ENCODE measurements at places on chromosomes 3 and 15.

DNA sequence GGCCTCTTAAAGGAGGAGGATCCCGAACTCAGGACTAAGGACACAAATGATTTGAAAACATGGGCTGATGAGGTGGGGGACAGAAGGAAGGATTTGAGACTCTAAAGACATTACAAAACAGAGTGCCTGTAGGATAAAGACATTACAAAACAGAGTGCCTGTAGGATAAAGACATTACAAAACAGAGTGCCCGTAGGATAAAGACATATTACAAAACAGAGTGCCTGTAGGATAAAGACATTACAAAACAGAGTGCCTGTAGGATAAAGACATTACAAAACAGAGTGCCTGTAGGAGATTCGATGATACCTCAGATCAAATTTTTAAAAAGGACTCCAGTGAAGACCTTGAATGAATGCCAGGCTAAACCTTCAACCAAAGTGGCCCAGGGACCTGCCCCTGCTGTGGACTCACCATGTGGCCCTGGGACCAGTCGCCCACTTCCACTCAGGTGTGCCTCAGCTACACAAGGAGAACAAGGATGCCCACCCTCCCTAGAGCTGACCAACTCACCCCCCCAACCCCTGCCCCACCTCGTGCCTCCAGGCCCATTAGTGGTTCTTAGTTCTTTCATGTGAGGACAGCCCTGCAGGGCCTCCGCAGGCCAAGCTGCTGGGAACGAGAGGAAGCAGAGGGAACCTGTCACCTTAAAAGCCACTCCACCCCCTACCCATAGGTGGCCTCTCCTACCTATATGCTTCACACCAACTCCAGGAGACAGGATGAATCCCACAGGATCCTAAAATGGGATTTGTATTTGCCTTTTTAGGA lies 59.8 kb downstream of the SH3BP5 start:
- DNase-seq, result no peak

GRCh38 chr15:37079726-37080125 lies 20.6 kb downstream of the MEIS2 start:
- no peak for DNase-seq

DNA sequence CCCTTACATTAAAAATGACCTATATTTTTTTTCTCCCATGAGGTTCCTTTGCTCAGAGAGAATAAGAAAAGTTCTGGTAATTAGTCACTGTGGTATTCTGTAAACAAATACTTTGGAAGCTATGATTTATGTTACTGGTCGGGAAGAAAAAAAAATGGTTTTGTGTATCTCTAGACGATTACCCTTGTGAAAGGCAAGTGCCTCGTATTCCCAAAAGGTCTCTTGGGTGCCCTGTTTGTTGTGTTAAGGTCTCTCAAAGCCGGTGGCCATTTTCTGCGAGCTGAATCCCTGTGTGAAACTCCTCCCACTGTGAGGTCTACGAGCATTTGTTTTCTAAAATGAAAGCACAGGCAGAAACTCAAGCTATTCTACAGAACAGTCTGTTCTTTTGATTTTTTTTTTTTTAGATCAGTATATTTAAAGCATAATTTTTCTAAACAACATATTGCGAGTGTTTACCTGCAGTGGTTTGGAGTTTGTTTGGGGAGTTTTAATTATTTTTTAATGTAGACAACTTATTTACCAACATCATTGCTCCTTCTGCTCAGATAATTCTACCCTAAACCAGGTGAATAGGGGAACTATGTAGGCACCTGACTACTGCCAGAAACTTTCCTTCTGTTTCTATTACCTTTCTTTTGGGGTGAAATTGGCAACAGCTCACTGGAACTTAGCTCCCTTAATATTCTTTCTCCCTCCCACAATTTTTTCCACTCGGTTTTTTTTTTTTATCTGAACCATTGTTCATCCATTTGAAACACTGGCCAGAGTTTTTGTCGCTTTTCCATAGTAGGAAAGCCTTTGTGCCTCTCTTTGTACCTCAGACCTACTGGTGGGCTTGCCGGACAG lies 44.0 kb downstream of the ZBTB38 start:
- no peak for DNase-seq

DNA sequence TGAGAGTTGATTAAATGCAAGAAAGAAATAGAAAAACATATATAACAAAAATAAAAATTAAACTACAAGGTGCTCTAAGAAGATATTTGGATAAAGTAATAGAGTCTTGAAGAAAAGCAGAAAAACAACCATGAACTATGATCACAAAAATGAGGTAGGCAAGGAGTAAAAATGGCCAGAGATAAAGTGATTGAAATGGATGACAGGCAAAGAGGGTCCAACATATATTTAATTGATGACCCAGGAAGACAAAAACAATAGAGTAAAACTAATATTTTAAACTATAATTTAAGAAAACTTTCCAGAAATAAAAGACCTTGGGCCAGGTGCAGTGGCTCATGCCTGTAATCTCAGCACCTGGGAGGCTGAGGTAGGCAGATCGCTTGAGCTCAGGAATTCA lies 22.1 kb upstream of the WDR49 start:
- no peak for DNase-seq

GRCh38 chr3:12750223-12750622 lies 8.8 kb downstream of the TMEM40 start:
- DNase-seq, result no peak

DNA sequence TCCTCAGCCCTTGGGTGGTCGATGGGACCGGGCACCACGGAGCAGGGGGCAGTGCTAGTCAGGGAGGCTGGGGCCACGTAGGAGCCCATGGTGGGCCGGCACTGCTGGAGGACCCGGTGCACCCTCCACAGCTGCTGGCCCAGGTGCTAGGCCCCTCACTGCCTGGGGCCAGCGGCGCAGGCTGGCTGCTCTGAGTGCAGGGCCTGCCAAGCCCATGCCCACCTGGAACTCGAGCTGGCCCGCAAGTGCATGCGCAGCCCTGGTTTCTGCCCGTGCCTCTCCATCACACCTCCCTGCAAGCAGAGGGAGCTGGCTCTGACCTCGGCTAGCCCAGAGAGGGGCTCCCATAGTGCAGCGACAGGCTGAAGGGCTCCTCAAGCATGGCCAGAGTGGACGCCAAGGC lies 42.1 kb downstream of the KLHDC8B start:
- no peak for DNase-seq

- no peak for DNase-seq
These were observed 45.9 kb upstream of the TMEM115 start for GRCh38 chr3:50405249-50405648.
